ENCODE measurements at places on chromosomes 3 and 15.

DNA sequence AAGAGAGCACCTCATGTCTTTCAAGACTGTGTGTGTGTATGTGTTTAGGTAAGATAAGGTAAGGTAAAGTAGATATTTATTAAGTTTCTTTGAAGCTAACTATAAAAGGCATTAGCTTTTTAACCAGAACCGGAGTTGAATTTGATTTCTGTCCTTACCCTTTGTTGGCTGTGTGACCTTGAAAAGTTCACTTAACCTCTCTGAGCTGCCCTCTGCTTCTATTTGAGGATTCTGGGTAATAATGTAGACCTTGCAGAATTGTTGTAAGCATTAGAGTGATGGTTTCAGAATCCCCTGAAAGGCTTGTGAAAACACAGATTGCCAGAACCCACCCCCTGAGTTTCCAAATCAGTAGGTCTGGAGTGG lies 21.6 kb upstream of the SACM1L start:
- H3K27me3 ChIP-seq, result no peaks in the 10 kb centered on the region
- no peak overlapping the region for H3K4me3 ChIP-seq
- H3K4me1 ChIP-seq, result peaks cover 7% of the 10 kb centered on the region
- no peak for DNase-seq

GRCh38 chr15:78071383-78071782 lies 6.1 kb downstream of the TBC1D2B start:
- no peak for DNase-seq
- no peaks in the 10 kb centered on the region for H3K36me3 ChIP-seq
- no peak overlapping the region for H3K4me3 ChIP-seq
- peaks cover 75% of the 10 kb centered on the region for H3K4me1 ChIP-seq

GRCh38 chr3:114756506-114757279 lies 390.4 kb downstream of the ZBTB20 start:
- no peak overlapping the region for H3K27ac ChIP-seq
- no peak overlapping the region for H3K4me3 ChIP-seq
- H3K27me3 ChIP-seq, result no peaks in the 10 kb centered on the region
- H3K4me1 ChIP-seq, result no peaks in the 10 kb centered on the region
- DNase-seq, result no peak

- no peaks in the 10 kb centered on the region for H3K27me3 ChIP-seq
- no peak overlapping the region for H3K27ac ChIP-seq
- H3K4me1 ChIP-seq, result no peaks in the 10 kb centered on the region
These were observed 218.2 kb downstream of the SHOX2 start for GRCh38 chr3:157888040-157888439.

DNA sequence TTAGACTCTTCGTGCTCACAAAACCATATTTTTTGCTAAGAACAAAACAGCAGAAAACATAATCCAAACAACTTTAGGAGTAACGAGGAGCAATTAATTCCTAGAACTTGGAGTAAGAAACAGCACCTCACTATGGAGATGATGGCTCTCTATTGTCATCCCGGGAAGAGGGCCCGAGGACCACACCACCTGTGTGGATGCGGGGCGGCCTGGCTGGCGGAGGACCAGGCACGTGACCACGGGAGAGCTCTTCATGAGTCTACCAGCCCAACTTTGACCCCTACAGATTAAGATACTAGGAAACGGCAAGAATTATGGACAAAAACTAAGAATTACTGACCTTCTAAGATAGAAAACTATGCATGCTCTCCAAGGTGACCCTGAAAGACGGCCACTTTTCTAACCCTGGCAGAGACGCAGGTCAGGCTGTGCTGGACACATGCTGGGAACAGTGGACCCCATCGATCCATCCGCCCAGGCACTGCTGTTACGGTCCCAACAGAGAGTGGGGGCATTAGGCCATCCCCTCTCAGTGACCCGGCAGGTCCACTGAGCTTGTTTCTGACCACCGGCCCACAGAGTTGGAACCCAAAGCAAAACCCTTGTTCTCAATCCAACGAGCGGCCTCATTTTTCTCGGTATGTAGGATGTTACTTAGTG lies 13.1 kb upstream of the OCA2 start:
- no peak overlapping the region for H3K4me3 ChIP-seq
- H3K4me1 ChIP-seq, result peaks cover 5% of the 10 kb centered on the region
- H3K27me3 ChIP-seq, result no peaks in the 10 kb centered on the region
- H3K27ac ChIP-seq, result no peak overlapping the region
- H3K36me3 ChIP-seq, result peaks cover 42% of the 10 kb centered on the region

GRCh38 chr15:40279437-40280141 lies 3.3 kb downstream of the ANKRD63 start:
- peaks cover 63% of the 10 kb centered on the region for H3K27me3 ChIP-seq
- H3K4me1 ChIP-seq, result peaks cover 38% of the 10 kb centered on the region
- no peak overlapping the region for H3K27ac ChIP-seq
- DNase-seq, result peak; percentile 75
- H3K36me3 ChIP-seq, result no peaks in the 10 kb centered on the region

DNA sequence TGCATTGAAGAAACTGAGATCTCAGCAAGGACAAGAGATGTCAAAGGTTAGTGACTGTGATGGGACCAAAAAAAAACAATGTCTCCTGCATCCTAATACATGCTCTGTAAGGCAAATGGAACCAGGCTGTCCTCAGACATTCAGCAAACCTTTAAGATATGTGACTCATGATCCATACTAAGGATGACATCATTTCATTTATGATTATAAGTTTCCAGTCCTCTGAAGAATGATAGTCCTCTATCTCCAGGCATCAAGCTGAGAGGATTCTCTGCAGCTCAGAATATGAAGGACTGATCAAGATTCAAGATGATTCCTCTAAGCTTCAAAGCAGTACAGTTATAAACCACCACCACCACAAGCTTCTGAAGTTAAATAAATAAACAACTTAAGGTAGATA lies 47.6 kb downstream of the SSR3 start:
- H3K27me3 ChIP-seq, result peaks cover 2% of the 10 kb centered on the region
- no peak overlapping the region for H3K27ac ChIP-seq
- no peak overlapping the region for H3K4me3 ChIP-seq
- no peak for DNase-seq
- H3K4me1 ChIP-seq, result no peaks in the 10 kb centered on the region
- H3K36me3 ChIP-seq, result no peaks in the 10 kb centered on the region

- DNase-seq, result no peak
- H3K4me1 ChIP-seq, result no peaks in the 10 kb centered on the region
- H3K36me3 ChIP-seq, result no peaks in the 10 kb centered on the region
- no peak overlapping the region for H3K4me3 ChIP-seq
- no peaks in the 10 kb centered on the region for H3K27me3 ChIP-seq
- H3K27ac ChIP-seq, result no peak overlapping the region
These were observed 302.8 kb upstream of the TBC1D5 start for GRCh38 chr3:18044971-18045880.

- H3K27ac ChIP-seq, result no peak overlapping the region
- peaks cover 11% of the 10 kb centered on the region for H3K27me3 ChIP-seq
- no peak for DNase-seq
- H3K4me3 ChIP-seq, result no peak overlapping the region
- no peaks in the 10 kb centered on the region for H3K4me1 ChIP-seq
These were observed 92.1 kb downstream of the ASB7 start for GRCh38 chr15:100694381-100695021.

- H3K4me3 ChIP-seq, result no peak overlapping the region
- DNase-seq, result no peak
- no peaks in the 10 kb centered on the region for H3K27me3 ChIP-seq
These were observed 356.6 kb upstream of the GRM7 start for GRCh38 chr3:6504347-6504746.

- no peaks in the 10 kb centered on the region for H3K4me1 ChIP-seq
- H3K27ac ChIP-seq, result no peak overlapping the region
- DNase-seq, result no peak
- H3K4me3 ChIP-seq, result no peak overlapping the region
- no peaks in the 10 kb centered on the region for H3K27me3 ChIP-seq
These were observed 11.7 kb downstream of the FRMD5 start for GRCh38 chr15:44183363-44183762.

DNA sequence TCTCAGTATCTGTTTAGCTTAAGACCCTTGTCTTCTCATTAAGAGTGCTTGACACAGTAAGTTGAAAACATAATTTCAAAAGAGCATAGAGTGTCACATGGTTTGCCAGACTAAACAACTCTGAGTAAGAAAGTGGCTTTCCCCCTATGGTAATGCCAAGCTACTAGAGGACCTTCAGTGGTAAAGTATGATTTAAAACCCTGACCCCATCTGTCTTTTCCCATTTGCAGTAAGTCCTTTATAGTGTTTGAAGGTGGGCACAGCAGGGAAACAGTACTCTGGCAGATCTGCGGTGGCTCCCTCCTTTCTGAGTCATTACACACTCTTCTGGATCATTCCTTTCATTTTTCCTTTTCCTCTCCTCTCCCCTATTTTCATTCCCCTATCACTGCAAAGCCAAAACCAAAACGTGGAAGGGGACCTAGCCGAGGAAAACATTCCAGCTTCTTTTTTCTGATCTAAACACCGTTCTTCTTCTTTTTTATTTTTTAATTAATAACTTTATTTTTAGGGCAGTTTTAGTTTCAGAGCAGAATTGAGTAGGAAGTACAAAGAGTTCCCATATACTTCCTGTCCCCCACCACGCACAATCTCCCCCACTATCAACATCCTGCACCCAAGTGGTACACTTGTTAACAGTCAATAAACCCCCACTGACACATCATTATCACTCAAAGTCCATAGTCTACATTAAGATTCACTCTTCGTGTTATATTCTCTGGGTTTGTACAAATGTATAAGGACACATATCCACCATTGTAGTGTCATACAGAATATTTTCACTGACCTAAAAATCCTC lies 74.7 kb downstream of the PPARG start:
- H3K4me3 ChIP-seq, result no peak overlapping the region
- H3K27me3 ChIP-seq, result no peaks in the 10 kb centered on the region
- H3K27ac ChIP-seq, result no peak overlapping the region
- no peaks in the 10 kb centered on the region for H3K36me3 ChIP-seq
- no peak for DNase-seq

DNA sequence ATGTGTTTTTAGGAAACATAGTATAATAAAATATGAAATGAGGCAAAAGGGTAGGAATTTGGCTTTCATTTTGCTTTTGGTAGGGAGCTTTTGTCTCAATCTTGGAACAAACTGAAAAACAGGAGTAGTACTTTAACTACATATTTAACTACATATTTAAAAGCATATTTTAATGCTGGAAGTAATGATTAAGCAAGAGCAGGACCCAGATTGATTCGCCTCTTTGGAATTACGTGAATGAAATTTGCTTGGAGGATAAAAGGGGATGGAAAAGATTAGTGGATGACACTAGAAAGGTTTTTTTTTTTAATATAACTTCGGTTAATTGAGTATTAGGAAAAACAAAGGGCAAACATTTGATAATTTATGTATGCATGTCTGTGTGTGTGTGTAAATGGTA lies 11.2 kb upstream of the TMEM212 start:
- no peak for DNase-seq
- no peak overlapping the region for H3K4me3 ChIP-seq
- no peak overlapping the region for H3K27ac ChIP-seq
- H3K4me1 ChIP-seq, result no peaks in the 10 kb centered on the region
- H3K36me3 ChIP-seq, result no peaks in the 10 kb centered on the region
- H3K27me3 ChIP-seq, result peaks cover 4% of the 10 kb centered on the region

DNA sequence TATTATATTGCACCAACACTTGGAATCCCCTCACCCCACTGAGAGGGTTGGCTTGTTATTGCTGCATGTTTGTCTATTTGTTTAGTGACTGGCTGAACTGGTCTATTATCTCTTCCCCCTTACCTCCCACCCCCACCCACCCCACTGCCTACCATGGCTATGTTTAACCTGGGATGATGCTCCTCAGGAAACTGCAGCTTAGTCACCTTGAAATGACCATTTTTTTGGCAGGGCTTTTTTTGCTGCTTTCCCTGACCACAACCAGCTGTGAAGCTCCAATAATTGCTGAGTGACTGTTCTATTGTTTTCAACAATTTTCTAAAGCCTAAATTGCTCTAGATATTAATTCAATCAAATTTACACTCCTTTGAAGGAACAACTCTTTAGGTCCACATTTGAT lies 137.9 kb upstream of the CADM2 start:
- H3K27ac ChIP-seq, result no peak overlapping the region
- no peaks in the 10 kb centered on the region for H3K27me3 ChIP-seq
- no peak for DNase-seq

- H3K27me3 ChIP-seq, result no peaks in the 10 kb centered on the region
- no peaks in the 10 kb centered on the region for H3K36me3 ChIP-seq
- no peak overlapping the region for H3K27ac ChIP-seq
- DNase-seq, result no peak
These were observed 56.3 kb downstream of the CORO2B start for GRCh38 chr15:68635141-68635540.

DNA sequence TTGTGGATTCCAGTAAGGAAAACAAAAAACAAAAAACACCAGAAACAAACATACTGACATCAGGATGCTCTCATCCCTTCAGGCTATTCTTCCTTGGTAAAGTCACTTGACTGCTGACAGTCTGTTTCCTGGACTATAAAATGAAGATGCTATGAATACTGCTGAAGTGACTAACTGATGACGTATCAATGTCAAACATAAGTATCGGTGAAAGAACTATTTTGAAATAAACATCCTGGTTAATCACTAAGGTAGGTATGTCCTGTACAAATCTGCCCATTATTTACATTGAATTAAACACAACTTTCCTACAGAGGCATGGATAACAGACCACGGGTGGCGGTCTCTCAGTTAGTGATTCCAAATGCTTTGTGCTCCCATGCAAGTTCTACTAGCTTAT lies 45.9 kb downstream of the CHAC1 start:
- DNase-seq, result no peak
- no peak overlapping the region for H3K4me3 ChIP-seq
- no peaks in the 10 kb centered on the region for H3K4me1 ChIP-seq
- H3K36me3 ChIP-seq, result peaks cover 24% of the 10 kb centered on the region

- no peak for DNase-seq
- no peak overlapping the region for H3K27ac ChIP-seq
- no peaks in the 10 kb centered on the region for H3K4me1 ChIP-seq
- no peaks in the 10 kb centered on the region for H3K36me3 ChIP-seq
- no peaks in the 10 kb centered on the region for H3K27me3 ChIP-seq
- H3K4me3 ChIP-seq, result no peak overlapping the region
These were observed 177.1 kb upstream of the PFN2 start for GRCh38 chr3:150147776-150148175.

DNA sequence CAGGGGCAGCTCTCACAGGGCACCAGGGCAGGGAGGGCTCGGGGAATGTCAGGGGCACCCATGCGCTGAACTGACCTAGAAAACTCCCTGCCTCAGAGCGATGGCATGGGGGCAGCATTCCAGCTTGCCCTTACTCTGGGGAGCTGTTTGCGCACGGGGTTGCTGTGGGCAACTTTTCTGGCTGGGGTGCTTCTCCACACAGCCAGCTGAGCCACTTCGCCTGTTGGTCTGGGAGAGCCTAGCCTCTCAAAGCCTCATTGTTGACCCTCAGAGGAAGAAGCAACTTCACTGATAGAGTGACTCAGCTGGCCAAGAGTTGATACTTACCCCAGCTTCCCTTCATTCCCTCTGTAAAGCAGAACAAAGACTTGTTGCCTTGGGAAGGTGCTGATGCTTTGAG lies 42.6 kb upstream of the MRPS22 start:
- no peaks in the 10 kb centered on the region for H3K36me3 ChIP-seq
- peaks cover 14% of the 10 kb centered on the region for H3K27me3 ChIP-seq
- H3K4me1 ChIP-seq, result no peaks in the 10 kb centered on the region
- no peak for DNase-seq
- H3K4me3 ChIP-seq, result no peak overlapping the region

DNA sequence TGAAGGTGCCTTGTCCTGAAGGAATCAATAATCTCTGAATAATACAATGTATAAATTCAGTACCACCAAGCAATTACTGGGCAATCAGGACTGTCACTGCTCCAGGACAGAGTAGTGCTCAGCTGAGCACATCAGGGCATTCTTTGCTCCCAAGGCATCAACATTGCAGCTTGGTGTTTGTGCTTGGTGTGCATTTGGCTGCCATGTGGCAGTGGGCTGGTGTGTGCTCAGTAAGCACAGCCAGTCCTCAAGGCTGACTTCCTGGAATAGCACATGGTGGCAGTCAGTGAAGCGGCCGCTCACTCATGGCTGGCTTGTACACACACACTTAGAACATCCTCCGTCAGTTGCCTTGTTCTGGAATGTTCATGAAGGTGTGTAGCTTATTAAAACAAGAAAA lies 217.0 kb downstream of the EPHB1 start:
- H3K27ac ChIP-seq, result no peak overlapping the region
- DNase-seq, result no peak
- H3K27me3 ChIP-seq, result no peaks in the 10 kb centered on the region
- H3K4me1 ChIP-seq, result no peaks in the 10 kb centered on the region

Data from T-cell (primary cell).